ENCODE measurements at places on chromosomes 13 and 19.

- DNase-seq: no peak
These were observed 38.8 kb downstream of the TDRD3 start for GRCh38 chr13:60435762-60436374.

GRCh38 chr19:39328046-39328705, 7.5 kb upstream of the LRFN1 start:
- DNase-seq: no peak

GRCh38 chr13:109873351-109874123, 87.2 kb upstream of the IRS2 start:
- DNase-seq: no peak

DNA sequence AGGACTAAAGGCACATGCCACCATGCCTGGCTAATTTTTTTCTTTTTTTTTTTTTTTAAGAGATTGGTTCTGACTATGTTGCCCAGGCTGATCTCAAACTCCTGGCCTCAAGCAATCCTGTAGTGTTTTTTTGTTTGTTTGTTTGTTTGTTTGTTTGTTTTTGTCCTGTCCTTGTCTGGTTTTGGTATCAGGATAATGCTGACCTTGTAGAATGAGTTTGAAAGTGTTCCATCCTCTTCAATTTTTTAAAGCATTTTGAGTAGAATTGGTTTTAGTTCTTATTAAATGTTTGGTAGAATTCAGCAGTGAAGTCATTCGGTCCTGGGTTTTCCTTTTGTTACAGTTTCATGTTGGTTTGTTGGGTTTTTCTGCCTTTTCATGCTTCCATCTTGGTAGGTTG, 19.2 kb downstream of the CEACAM4 start:
- no peak for DNase-seq

DNA sequence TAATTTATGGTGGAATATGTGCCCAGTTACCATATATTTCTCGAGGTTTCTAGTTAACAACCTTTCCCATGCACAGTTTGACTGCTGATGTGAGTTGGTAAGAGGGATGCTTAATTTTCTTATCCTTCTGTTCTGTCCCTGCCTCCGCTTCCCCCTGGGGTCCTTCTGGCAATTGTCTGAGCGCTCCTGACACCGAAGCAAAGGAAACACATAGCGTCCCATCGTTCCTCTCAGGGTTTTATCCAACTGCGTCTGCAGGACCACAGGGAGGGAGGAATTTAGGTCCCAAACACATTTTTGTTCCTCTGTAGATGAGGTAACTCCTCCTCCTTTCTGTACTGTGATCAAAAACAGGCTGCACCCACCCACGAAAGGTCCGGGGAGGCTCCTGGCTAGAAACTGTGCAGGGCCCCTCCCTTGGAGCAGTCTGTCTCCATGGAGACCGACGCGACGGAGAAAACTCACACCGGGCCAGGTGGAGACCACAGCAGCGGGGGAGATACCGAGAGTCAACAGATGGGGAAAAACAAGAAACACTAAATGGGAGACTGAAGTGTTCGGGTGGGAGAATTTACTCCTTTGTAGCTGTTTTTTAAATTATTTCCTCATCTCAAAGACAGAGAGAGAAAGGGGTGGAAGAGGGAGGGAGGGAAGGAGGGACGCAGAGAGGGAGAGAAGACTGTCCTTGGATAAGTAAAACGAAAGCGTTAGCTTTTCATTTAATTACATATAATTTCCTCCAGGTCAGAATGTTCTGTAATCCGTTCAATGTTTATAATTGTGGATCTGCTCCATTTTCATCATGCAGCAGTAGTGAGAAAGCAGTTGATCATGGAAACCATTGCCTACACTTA, 191.8 kb upstream of the NBEA start:
- no peak for DNase-seq

All from AG09319 (cell line).